ENCODE measurements at places on chromosomes 4 and X.
A peak's percentile ranks its signal among the peaks of the same experiment; 100 is the strongest.

DNA sequence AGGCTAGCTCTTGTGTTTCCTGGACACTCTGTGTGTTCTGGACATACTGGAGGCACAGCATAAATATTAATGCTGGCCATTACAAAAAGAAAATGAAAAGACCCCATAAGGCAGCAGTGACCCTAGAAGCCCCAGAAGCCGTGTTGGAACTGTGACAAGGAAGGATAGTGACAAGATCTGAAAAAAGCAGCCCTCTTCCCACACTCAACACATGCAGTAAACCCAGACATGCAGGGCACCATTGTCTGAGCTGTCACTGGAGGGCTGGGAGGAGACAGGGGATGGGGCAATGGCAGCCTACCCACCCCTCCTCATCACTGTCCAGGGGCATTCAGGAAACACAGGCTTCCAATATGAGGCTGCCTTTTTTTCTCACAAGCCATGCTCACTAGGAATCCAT is 6.5 kb downstream of the TRIM2 start:
- DNase-seq = no peak

DNA sequence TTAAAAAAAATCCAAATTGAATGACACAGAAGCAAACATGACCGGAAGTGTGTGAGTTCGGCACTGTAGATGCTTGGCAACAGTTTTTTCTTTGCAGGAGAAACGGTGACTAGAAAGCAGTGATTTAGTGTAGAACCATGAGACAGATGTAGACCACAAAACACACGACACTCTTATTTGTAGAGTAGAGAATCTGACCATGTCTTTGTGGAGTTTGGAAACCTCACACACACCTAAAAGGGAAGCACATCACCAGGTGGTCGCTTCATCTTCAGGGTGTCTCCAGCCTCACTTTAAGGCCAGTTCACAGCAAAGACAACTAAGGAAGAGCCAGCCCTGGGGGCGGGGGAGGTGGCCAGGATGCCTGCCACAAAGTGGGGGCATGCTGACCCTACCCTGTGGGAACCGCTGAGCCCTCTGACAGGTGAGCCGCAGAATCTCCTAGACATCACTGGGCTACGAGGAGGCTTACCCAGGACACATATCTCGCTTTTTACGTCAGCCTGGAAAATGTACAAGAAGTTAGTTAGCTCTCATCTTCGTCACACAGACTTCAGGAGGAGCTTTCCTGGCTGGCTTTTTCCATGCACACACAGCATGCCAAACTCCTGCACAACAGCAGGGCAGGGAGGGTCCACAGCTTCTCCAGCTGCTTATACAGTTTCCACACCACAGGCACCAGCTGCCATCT is 64.4 kb upstream of the PDLIM3 start:
- no peak for DNase-seq

DNA sequence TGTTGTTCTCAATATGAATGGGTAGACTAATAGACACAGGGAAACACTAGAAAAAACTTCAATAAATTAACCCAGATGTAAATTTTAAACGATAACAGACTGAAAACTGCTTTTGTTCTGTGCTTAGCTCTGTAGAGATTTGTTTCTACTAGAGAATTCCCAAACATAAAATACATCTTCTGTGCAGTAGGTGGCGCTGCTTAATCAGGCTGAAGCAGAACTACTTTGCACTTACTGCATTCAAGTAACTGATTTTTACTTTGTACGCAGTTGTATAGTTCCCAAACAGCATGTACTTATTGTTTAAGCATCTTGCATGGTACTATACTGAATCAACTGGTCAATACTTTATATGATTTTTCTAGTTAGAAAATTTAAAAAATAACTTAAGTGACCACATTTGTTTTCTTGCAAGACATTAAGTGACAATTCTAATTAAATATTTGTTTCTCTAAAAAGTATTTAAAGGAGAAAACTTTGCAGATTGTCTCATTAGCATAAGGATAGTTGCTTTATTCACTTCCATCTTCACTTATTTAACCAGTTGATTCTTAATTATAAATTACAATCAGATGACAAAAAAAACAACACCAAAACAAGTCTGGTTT is 490.6 kb downstream of the IL15 start:
- DNase-seq = peak; percentile 69

- DNase-seq = no peak
These were observed 2.9 kb upstream of the KCND1 start for GRCh38 chrX:48974574-48974973.

- DNase-seq = no peak
These were observed 342.6 kb downstream of the GPM6A start for GRCh38 chr4:175469514-175469913.

DNA sequence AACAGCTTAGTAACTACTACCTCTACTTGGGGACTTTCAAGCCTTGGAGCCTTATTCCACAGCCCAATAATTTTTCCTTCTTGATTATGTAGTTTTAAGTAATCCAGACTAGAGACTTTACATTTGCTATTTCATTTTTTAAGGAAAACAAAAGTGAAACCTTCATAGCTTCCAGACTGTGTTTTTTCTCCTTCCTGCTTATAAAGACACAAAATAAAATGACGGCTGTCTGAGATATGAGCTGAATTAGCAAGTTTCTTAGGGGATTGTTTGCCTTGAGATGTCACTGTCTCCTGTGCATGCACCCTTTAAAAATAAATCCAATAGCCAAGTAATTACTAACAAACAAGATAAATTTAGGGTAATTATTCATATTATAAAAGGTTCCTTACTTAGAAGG is 78.8 kb upstream of the PACRGL start:
- no peak for DNase-seq

GRCh38 chr4:170230242-170230641 is 140.5 kb upstream of the AADAT start:
- DNase-seq = no peak

DNA sequence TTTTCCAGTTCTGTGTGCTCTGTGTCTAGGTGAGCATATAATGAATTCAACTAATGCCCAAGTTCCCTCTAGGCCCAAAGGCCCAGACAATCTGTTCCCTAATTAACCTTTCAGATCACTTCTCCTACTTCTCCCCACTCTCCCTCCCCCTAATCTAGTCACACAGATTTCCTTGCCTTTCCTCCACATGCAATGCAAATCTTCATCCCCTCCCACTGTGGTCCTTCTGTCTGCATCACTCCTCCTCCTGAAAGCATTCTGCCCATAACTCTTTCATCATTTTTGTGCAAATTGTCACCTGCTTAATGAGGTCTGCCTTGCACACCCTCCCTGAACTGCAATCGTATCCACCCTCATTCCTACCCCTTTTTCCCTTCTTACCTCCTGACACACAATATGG is 346.6 kb downstream of the FBXO8 start:
- DNase-seq = no peak

DNA sequence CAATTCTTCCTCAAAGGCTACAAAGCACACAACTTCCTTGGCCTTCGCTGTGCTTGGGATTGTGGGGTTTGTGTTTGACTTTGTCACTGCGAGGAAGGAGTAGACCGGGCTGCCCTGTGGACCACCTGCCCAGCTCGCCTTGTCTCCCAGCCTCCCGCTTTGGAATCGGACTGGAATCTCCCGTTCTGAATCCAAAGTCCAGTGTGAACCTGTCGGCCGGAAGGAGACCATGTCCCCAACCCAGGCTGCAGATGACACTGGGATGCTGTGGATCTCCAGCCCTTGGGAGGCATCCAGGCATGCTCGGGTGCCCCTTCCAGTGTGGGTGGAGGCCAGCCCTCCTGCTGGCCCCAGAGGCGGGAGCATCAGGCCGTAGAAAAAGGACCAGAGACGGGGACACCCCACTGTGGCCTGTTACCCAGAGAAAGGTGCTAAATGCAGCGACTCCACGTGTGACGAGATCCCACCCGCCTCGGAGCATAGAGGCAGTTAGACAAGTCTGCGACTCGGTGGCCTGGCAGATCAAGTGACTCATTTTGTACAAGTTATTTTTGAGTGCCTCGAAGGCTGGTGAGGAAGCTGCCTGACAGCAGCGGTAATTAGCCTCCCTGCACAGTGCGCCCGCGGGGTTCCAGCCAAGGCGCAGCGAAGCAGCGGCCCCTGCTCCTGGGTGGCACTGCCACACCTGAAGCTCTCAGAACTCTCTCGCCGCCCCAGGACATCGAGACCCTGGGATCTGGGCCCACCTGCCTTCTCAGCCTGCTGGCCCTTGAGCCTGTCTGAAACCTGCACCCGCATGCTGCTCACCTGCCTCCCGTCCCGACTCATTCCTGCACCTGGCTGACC is 57.5 kb downstream of the ADRA2C start:
- no peak for DNase-seq

DNA sequence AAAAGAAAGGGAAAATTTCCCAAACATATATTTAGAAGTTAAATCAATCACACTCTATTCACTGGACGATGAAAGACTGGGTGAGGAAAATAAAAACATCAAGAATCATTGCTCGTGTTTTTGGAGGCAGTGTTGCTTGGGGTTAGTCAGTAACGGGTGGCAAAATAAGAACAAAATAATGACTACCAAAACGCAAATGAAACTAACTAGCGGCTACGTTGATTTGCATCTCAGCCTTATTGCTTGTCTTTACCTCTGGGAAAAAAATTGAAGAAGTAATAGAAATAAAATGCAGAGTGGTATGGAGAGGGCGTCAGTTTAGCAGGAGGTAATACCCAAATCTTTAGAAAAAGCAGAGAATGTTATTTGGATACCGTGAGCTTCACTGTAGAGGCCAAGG is 86.4 kb upstream of the SORBS2 start:
- no peak for DNase-seq

DNA sequence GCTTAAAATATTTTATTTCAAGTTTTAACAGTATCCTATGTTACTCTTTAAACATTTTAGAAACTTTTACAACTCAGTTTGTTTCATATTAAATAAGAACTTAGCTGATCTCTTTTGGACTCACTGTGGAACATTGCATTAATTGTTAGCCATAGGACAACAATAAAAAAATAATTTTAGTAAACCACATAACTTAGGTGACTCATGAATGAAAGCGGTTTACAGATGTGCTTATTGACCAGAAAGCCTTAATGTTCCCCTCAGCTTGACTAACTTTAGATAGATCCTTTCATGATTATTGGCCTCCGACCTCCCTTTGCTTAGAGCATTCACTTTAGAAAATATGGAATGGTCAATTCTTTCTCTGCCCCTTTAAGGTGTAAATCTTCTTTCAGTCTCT is 783.5 kb upstream of the MAGEB2 start:
- DNase-seq = no peak

DNA sequence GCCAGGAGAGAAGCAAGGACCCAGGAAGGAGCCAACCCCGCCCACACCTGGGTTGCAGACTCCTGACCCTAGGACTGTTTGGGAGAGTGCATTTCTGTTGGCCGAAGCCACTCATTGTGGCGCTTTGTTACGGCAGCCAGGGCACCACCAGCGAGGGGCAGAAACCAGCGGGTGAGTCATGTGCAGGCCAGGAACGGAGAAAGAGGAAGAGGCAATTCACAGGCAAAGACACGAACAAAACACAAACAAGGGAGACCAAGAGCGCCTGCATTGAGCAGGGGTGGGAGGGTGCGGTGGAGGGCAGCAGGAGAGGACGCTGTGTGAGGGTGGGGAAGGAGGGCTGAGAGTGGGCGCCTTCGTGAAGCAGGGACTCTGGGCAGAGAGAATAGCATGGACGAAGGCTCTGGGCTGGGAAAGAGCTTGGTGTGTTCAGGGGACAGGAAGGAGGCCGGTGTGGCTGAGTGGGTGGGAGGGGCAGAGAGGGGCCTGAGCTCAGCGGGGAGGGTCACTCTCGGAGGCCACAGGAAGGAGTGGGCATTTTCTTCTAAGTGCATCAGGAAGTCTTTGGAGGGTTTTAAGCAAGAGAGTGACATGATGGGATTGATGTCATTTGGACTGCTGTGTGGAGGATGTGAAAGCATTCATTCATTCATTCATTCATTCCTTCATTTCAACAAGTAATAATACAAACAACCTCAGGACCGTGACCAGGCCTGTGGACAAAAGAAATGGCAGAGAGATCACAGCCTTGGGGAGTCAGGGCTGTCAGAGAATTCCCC is 12.2 kb upstream of the WFS1 start:
- no peak for DNase-seq

DNA sequence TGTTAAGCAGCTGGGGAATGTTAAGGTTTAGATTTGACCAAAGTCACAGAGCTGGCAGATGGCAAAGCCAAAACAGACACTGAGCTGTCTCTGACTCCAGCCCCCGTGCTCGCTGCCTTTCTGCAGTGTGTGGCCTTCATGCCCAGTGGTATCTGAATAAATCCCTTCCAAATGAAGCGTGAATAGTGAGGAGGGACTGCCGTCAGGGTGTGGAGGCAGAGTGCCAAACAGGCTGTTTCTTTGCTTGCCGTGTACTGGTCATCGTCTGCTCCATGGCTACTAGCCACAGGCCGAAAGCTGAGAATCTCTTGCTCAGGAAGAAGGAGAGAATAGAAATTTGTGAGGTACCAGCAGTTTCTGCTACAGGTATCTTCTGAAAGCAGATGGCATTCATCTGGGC is 19.7 kb downstream of the PRIMPOL start:
- no peak for DNase-seq

DNA sequence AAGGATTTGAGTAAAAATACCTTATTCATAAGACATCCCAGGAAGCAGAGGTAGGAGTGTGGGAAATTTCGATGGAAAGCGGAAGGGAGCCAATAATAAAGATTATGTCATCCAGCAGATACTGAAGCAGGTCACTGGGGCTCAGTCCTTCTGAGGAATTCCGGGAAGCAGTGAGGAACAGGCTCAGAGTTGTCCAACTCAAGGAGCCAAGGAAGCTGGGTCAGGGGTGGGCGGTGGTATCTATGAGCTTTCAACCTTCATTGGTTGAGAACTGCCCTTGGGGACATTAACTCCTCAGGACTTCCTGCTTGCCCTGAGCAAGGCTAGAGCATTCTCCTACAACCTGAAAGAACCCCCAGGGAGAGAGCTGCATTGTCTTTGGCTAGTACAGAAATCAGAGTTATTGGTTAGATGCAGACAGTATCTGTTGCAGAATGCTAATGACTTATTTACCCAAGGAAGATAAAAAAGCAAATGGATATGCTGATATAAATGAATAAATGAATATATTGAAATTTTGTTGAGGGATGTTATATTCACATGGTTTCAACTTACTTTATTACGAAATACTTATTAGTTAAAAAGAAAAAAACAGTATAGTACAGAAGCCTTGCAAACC is 68.2 kb downstream of the DMP1 start:
- no peak for DNase-seq

- no peak for DNase-seq
These were observed 8.5 kb upstream of the SPANXN4 start for GRCh38 chrX:143017272-143017671.

GRCh38 chr4:83152746-83153145 is 38.2 kb upstream of the PLAC8 start:
- no peak for DNase-seq

- no peak for DNase-seq
These were observed 11.9 kb upstream of the HS3ST1 start for GRCh38 chr4:11440481-11441193.

- DNase-seq = no peak
These were observed 261.6 kb downstream of the SPATA18 start for GRCh38 chr4:52312722-52313121.
